ENCODE measurements at places on chromosomes 6 and 20.

- no peak for DNase-seq
Observed at GRCh38 chr6:77363702-77364101, 99.6 kb downstream of the HTR1B start.

DNA sequence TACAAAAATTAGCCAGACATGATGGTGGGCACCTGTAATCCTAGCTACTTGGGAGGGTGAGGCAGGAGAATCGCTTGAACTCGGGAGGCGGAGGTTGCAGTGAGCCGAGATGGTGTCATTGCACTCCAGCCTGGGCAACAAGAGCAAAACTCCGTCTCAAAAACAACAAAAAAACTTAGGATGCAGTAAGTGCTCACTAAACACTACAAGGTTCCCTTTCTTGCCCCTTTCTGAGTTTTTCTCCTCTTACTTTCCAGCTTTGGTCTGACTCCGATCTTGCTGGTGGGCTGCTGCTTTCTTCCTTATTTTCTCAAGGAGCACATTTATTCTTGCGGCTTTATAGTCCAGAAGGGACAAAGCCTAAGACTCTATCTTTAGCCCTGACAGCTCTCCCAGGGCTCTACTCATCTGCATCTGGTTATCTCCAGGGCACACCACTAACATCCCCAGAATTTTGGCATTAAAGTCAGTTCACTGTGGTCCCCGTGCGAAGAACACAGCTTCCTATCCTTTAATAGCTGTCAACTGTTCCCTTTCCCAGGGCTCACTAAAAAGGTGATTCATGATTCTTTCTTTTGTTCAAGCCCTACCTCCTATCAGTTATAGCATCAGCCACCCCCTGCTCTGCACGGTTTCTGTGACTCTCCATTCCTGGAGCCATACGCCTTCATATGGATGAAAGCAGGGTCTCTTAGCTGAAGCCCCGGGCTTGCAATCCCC is 17.1 kb upstream of the RPN2 start:
- DNase-seq, result no peak

DNA sequence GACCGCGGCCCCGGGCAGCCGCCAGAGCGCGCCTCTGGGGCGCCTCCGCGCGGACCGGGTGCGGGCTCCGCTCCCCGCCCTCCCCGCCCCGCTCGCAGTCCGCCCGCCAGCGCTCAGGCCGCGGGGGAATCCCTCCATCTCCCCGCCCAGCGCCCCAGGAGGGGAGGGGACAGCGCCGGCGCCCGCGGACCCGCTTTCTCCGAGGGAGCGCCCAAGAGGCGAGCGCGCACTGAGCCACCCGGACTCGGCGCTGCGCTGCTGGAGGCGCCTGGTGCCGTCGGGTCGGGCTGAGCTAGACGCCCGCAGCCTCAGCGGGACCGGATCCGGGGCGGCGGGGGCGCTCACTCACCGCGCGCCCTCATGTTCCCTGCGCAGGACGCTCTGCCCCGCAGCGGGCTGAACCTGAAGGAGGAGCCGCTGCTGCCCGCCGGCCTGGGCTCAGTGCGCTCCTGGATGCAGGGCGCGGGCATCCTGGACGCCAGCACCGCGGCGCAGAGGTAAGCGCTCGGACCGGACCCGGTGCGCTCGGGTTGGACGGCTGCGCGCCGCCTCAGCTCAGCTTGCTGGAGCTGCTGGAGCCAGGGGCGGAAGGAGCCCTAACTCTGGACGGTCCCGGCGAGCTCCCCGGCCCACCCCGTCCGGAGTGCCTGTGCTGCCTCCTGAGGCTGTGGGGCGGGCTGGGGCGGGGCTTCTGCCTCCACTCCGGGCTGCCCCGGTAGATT is 867 bp downstream of the EBF4 start:
- peak; percentile 24 for DNase-seq

DNA sequence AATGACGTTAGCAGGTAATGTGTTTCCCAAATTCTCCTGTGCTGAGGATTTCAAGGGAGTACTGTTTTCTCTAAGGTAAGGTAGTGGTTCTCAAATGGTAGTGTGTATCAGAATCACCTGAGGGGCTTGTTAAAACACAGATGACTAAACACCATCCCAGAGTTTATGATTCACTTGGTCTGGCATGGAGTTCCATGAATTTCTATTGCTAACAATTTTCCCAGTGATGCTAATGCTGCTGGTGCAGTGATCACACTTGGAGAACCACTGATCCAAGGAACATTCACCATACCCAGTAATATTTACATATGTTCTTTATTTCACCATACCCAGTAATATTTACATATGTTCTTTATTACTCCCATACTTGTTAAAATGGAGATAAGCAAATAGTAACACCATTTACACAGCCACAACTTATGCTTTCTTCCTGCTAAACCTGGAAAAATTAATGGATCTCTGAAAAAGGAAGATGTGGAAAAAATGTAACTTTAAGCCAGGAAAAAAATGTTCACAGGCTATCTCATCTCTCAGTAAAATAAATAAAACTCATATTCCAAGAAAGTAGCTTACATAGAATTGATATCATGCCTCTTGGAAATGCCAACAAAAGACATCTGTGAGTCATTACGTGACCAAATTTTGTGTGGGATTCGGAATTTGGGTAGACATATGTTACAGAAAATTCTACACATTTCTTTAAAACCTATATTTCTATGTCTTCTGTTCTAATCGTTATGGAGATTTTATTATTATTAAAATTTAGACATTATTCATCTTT is 129.5 kb downstream of the MMUT start:
- no peak for DNase-seq

DNA sequence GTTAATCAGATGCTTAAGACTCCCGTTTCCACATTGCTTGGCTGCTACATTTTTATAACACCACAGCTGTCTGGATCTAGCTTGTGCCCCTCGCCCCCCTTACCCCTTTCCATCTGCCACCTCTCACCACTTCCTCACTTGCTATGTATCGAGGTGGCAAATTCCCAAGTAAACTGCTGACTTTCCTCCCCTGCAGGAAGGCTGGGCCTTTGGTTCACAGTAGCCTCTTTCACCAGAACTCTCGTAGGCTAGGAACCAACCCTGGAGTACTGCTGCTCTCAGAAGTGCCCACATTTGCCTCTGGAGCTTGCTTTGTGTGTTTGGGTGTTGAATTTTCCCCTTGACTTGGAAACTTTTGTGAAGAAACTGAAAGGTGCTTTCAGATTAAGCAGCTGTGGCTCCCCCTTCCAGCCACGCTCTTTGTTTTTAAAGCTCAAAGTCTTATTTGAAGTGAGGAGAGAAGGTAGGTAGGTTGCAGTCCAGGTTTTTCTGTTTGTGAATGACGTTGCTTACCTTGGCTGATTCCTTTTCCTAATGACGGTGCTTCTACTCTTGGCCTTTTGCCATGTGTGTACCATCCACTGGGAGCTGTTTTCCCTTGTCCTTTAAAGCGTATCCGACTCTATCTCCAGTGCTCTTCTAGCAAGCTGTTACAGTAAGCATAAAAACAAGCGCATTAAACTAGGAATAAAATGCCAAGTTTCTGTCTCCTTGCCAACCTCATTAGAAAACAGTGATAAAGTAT is 90.4 kb downstream of the CARMIL1 start:
- peak; percentile 50 for DNase-seq

- no peak for DNase-seq
Observed at GRCh38 chr6:123402052-123402451, 234.7 kb downstream of the TRDN start.

GRCh38 chr6:1625794-1626435 is 16.2 kb downstream of the FOXC1 start:
- no peak for DNase-seq

DNA sequence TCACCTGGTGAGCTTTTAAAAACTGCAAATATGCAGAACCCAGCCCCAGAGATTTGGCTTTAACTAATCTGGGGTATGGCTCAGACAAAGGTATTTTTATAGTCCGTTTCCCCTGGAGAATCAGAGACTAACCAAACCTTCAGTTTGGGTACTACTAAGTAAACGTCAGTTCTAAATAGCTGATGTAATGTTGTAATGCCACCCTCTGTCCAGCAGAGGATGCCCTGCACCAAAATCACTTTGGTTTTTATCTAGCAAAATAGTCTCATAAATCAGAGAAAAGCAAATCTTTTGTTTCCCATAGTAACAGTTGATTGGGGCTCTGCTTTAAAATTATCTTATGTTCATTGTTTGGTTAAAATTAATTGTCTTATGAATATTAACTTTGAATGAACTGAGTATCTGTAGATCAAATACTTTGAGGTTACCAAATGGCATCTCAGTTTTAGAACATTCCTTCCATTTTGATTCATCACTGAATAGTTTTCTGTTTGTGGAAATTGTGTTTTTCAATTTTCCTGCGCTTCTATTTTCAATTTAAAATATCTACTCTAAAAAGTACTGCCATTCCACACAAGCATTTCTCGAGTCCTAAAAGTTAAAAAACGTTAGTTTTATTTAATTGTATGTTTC is 278.3 kb upstream of the PLCB4 start:
- DNase-seq, result peak; percentile 62

DNA sequence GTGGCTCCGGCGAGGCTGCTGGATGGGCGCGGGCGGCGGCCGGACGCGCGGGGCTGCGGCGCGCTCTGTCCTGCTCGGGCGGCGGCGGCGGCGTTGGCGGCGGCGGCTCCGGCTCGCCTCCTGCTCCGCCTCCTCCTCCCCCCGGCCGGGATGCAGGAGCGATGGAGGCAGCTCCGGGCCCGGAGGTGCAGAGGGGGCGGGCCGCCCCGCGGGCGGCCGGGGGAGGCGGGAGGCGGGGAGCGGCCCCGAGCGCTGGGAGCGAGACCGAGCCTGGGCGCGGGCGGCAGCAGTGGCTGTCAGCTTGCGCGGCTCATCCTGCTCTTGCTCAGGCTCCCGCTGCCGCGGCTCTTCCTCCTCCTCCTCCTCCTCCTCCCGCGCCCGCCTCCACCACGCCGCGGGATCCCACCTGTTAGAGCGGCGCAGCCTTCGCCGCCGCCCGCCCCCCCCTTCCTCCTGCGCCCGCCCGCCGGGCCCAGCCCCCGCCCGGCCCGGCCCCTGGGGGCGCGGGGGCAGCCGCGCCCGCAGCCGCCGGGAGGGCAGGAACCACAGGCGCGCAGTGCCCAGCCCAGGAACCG is at the start of gene NOL4L:
NOL4L (minus strand) TSS at position 323 of the 575 bp plus-strand sequence. CDS start 443 bp downstream, outside the sequence.
- no peak for DNase-seq

DNA sequence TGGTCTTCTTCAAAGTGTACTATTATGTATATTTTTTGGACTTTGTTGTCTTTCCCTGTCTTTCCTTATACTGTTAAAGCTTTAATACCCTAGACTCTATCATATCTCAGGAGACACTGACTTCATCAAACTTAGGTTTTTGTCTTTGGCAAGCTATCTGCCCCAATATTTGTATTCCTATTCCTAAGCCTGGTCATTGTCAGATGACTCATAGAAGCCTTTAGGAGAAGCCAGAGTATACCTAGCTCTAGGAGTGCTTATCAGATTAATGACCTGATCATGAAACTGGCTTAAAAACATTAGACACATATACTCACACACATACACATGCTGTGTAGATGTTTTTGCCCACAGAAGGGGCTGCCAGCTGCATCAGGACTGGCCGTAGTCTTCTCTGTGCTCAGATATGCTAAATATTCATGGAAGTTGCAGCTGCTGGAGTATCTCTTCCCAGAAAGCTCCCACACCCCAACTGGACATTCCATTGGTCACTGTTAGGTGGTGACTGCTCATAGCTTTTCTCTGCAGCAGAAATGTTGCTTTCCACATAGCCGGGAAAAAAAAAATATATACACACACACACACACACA is 102.0 kb downstream of the ANKS1A start:
- no peak for DNase-seq

DNA sequence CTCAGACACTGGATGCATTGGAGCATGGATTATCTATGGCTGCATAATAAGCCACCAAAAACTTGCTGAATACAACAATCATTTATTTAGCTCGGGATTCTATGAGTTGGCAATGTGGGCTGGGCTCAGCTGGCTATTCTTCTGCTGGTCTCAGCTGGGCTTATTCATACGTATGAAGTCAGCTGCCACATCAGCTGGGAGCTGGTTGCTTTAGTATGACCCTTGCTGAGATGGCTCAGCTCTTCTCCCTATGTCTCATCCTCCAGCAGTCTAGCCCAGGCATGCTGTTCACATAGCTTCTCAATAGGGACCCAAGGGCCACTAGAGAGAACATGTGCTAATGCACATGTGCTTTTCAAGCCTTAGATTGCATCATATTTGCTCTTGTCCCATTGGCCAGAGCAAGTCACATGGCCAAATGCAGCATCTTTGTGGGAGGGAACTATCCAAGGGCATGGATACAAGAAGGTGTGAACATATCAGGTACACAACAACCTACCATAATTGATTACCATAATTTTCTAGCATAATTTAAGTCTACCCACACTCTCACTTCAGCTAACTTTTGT is 444.6 kb downstream of the KIF16B start:
- DNase-seq, result no peak

GRCh38 chr6:108123946-108124345 is 41.9 kb upstream of the NR2E1 start:
- DNase-seq, result no peak

- DNase-seq, result no peak
Observed at GRCh38 chr20:46020555-46020954, 8.5 kb upstream of the SLC12A5 start.

- no peak for DNase-seq
Observed at GRCh38 chr6:149917679-149918078, 5.2 kb downstream of the RAET1G start.

GRCh38 chr6:106192824-106193223 is 106.7 kb downstream of the PRDM1 start:
- no peak for DNase-seq

DNA sequence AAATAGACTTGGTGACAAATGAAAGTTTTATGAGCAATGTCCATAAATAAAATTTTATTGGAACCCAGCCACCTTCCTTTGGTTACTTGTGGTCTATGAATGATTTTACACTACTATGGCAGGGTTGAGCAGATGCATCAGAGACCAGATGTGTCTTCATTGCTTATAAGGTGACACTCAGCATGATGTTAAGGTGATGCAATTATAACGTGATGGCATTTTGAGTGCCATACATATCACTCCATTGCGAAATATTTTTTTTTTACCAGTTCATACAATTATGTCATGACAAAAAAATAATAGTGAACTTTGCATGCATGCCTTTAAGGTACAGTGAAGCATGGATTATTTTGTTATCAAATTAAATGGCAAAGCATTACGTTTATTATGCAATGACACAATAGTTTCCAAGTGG is 96.0 kb downstream of the ADTRP start:
- no peak for DNase-seq

GRCh38 chr6:86203044-86203443 is 560.4 kb upstream of the SYNCRIP start:
- DNase-seq, result no peak

DNA sequence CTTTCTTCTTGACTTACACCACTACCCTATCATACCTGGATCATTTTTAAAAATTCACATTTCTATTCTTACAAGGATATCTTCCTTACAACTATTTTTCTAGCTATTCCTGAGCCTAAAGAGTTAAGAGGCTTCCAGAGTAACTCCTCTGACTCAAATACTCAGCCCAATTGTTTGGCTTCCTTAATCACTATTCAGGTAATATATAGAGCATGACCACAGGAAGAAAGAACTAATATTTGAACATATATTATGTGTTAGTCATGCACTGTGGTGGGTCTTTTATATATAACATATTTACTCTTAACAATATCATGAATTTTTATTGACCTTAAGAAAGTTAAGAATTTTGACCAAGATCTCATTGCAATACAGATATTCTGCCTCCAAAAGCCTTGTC is 42.0 kb upstream of the ID4 start:
- DNase-seq, result no peak

GRCh38 chr6:42046464-42047212 is 3.7 kb upstream of the TAF8 start:
- DNase-seq, result peak; percentile 15

GRCh38 chr6:41451039-41451438 is 95.1 kb upstream of the FOXP4 start:
- DNase-seq, result no peak

All from pons (tissue), 1 donor.